ENCODE measurements at places on chromosomes 2 and 18.

DNA sequence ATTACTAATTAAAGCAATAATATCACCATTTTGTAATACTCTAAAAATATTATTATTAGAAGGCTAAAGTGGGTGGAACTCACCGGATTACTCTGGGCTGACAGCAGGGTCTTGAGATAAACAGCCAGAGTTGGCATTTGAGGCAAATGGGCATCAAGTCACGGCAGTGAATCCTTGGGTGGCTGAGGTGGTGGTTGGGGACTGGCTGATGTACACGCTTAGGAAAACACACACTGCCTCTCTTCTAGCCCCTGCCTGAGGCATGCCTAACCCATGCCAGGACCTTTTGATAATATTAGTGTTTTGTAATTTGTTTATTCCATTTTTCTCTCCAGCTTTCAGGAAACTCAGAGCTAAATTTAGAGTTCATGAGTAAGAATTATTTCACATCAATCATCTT is 76.8 kb downstream of the ACKR3 start:
- DNase-seq: no peak

- no peak for DNase-seq
These were observed 27.7 kb upstream of the STRN start for GRCh38 chr2:36993841-36994620.

GRCh38 chr2:8549273-8549922 is 132.5 kb upstream of the ID2 start:
- DNase-seq: peak; percentile 66

DNA sequence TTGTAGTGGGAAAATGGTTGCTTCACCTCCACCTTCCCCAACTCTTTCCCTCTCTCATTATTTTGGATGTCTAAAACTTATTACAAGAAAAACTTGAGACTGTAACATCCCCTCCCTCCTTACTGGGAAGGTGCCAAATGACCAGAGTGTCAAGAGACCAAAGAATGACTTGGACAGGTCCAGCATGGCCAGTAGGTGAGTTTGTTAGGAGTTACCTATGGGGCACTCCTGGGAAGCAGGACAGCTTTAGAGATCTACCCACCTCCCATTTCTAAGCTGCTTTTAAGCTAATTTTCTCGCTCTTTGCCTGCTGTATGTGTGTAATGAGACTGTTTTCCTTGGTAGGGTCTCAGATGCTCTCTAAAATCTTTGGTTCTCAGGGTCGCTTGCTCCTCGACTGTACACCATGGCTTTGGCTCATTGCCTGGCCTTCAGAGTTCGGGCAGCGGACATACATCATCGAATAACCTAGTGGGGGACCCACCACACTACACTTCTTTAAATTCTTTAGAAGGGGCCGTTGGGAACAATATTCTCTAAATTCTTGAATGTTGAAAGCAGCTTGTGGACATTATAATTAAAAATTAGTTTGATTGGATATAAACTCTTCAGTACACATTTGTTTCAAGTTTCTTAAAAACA is 45.2 kb downstream of the SLC30A6 start:
- DNase-seq: no peak

GRCh38 chr2:10614124-10614523 is 75.7 kb downstream of the NOL10 start:
- DNase-seq: no peak

GRCh38 chr18:56812674-56813073 is 161.5 kb downstream of the WDR7 start:
- no peak for DNase-seq

- no peak for DNase-seq
These were observed 44.3 kb downstream of the RDH14 start for GRCh38 chr2:18516112-18516511.

DNA sequence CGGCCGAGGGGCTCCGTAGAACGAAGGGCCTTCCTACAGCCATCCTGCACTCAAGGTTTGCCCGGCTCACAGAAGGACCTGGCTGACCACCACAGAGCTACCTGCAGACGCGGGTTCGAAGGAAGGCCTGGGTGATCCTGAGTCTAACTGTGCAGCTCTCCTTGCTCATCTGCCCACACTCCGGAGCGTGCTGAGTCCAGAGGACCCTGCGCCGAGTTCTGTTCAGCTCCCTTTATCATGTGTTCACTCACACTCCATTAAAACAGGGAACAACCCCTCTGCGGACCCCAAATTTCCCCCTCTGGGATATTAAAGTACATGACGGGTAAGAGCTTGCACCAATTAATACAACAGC is 138.3 kb downstream of the PXDN start:
- peak; percentile 57 for DNase-seq

- no peak for DNase-seq
These were observed 183.8 kb downstream of the MYCN start for GRCh38 chr2:16123856-16124780.

DNA sequence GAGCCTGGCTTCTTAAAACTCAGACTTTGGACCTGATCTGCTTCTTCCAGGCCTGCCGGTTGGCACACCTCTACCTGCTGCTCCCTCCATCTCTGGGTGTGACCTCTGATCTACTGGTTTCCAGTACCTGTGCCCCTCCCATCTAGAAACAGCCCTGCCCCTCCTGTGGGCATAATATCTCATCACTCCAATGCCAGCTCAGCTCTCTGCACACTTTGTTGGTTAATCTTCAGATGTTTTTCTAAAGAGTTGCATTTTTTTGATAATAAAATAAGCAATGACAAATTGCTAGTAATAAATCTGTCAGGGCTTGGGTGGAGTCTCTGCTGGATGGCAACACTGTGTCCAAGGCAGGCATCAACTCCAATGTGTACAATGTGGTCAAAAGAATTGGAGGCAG is 89.6 kb upstream of the PPP1CB start:
- no peak for DNase-seq

DNA sequence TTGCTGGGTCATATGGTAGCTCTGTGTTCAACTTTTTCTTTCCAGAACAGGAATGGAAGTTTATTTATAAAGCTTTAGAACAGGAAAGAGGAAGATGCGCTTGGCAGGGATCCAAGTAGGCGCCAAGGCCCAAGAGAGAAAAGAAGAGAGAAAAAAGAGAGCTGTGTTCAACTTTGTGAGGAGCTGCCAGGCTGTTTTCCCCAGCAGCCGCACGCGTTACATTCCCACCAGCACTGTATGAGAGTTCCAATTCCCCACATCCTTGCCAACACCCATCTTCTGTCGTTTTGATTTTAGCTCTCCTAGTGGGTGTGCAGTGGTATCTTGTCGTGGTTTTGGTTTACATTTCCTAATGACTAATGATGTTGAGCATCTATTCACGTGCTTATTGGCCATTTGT is 51.4 kb downstream of the KCNF1 start:
- no peak for DNase-seq

DNA sequence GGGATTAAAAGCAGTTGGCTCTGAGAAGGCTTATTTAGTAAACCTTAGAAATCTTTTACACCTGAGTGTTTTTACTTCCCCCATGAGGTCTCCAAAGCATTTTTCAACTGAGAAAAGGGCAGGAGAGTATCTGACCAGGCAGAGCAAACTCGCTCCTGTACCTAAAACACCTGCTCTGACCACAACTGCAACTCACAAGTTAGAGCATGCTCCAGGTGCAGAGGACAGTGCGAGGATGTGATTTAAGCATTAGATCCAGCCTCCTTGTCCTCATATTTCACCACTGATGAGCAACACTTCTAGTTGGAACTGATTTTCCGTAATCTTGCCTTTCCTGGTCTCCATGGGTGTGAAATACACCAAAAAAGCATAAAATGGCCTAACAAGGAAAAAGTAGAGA is 34.5 kb upstream of the TBC1D8 start:
- no peak for DNase-seq
